ENCODE measurements at places on chromosomes 13 and 19.

DNA sequence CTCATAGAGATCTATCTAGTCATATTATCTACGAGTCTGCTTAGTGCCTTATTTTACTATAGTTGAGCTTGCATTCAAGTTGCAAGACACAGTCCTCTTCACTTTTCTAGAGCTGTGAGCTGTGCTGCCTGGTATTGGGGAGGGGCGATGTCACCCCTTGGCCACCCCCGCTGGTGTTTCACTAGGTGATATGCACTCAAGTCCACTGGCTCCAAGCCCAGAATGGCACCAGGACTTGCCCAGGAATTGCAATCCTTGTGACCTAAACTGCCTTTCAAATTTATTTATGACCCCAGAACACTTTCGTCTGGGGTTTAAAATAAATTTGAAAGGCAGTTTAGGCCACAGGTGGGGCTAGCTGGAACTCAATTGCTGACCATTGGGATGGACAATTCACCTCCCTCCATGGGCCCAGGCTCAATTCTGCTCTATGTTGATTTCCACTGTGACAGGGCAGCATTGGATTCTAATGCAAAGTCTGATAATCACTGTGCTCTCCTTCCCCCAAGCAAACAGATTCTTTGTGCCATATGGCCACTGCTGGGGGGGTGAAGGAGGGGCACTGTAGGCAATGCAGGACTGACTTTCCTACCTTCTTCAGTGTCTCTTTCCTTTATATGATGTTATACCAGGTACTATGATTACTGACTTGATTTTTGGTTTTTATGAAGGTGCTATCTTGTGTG, 1244.2 kb upstream of the MIR17HG start:
- no peak for DNase-seq

- no peak for DNase-seq
Observed at GRCh38 chr13:97913206-97913605, 40.3 kb upstream of the IPO5 start.

DNA sequence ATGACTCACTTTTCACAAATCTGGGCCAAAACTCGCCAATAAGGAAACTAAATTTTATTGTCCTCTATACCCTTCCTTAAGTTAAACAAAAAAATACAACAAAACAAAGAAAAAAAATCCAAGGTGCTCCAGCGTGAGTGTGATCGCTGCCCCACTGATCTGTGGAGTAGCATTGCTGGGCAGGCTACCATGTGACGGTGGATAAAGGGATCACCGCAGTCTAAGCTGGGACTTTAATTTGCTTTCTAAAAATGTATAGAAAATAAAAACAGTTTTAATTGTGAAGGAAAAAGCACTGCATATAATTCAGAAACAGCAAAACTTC, 92.9 kb downstream of the FLT1 start:
- no peak for DNase-seq

- no peak for DNase-seq
Observed at GRCh38 chr13:104847922-104848321, 1687.5 kb downstream of the EFNB2 start.

- no peak for DNase-seq
Observed at GRCh38 chr19:38378866-38379265, 4.5 kb downstream of the PSMD8 start.
